ENCODE measurements at places on chromosomes 1 and 21. TPM values are rescaled to one million over a fixed set of nuclear protein-coding genes. Genes with fewer than 3 reads are reported as not detected.

The KRTAP12-2 gene
- not detected for total RNA-seq

DNA sequence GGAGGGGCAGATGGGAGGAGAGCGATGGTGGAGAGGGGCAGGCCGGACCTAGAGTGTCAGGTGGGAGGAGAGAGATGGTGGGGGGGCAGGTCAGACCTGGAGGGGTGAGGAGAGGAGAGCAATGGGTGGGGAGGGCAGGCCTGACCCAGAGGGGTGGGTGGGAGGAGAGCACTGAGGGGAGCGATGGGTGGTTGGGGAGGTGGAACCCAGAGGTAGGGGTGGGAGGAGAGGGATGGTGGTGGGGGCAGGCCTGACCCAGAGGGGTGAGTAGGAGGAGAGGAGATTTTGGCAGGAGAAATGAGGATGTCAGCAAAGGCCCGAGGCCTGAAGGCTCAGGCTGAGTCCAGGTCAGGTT is 157.3 kb upstream of the VAMP3 start:
- no peak for DNase-seq
- no peak overlapping the region for H3K27ac ChIP-seq
- no peaks in the 10 kb centered on the region for H3K4me1 ChIP-seq

GRCh38 chr21:38376693-38377092 is 119.9 kb downstream of the KCNJ15 start:
- H3K36me3 ChIP-seq, result no peaks in the 10 kb centered on the region
- peaks cover 4% of the 10 kb centered on the region for H3K27me3 ChIP-seq
- DNase-seq, result no peak
- no peak overlapping the region for H3K27ac ChIP-seq
- H3K4me1 ChIP-seq, result peaks cover 4% of the 10 kb centered on the region
- H3K4me3 ChIP-seq, result no peak overlapping the region

GRCh38 chr1:62841587-62842169 is 57.7 kb downstream of the ATG4C start:
- H3K4me3 ChIP-seq, result no peak overlapping the region
- no peaks in the 10 kb centered on the region for H3K36me3 ChIP-seq
- H3K27me3 ChIP-seq, result no peaks in the 10 kb centered on the region
- H3K4me1 ChIP-seq, result no peaks in the 10 kb centered on the region
- no peak for DNase-seq

- no peak overlapping the region for H3K4me3 ChIP-seq
- no peak for DNase-seq
- no peaks in the 10 kb centered on the region for H3K36me3 ChIP-seq
- H3K4me1 ChIP-seq, result no peaks in the 10 kb centered on the region
Observed at GRCh38 chr1:152501704-152502103, 8.9 kb upstream of the LCE5A start.

GRCh38 chr1:188343914-188344313 is 1515.2 kb downstream of the PLA2G4A start:
- no peak overlapping the region for H3K4me3 ChIP-seq
- H3K27ac ChIP-seq, result no peak overlapping the region

GRCh38 chr21:38060533-38060932 is 144.3 kb upstream of the KCNJ6 start:
- H3K27me3 ChIP-seq, result peaks cover 9% of the 10 kb centered on the region
- no peak for DNase-seq
- H3K27ac ChIP-seq, result no peak overlapping the region
- no peaks in the 10 kb centered on the region for H3K4me1 ChIP-seq
- H3K4me3 ChIP-seq, result no peak overlapping the region

The MEX3A gene
- total RNA-seq, result 0.79 TPM

- H3K27ac ChIP-seq, result no peak overlapping the region
- peaks cover 10% of the 10 kb centered on the region for H3K27me3 ChIP-seq
- H3K4me1 ChIP-seq, result peaks cover 2% of the 10 kb centered on the region
Observed at GRCh38 chr1:213444224-213444623, 393.2 kb downstream of the RPS6KC1 start.

The USP25 gene
- 35.8 TPM for total RNA-seq

- H3K27me3 ChIP-seq, result no peaks in the 10 kb centered on the region
- H3K27ac ChIP-seq, result no peak overlapping the region
- no peaks in the 10 kb centered on the region for H3K4me1 ChIP-seq
- H3K4me3 ChIP-seq, result no peak overlapping the region
- no peaks in the 10 kb centered on the region for H3K36me3 ChIP-seq
Observed at GRCh38 chr1:164804366-164804765, 245.4 kb downstream of the PBX1 start.

The NCMAP gene
- not detected for total RNA-seq

DNA sequence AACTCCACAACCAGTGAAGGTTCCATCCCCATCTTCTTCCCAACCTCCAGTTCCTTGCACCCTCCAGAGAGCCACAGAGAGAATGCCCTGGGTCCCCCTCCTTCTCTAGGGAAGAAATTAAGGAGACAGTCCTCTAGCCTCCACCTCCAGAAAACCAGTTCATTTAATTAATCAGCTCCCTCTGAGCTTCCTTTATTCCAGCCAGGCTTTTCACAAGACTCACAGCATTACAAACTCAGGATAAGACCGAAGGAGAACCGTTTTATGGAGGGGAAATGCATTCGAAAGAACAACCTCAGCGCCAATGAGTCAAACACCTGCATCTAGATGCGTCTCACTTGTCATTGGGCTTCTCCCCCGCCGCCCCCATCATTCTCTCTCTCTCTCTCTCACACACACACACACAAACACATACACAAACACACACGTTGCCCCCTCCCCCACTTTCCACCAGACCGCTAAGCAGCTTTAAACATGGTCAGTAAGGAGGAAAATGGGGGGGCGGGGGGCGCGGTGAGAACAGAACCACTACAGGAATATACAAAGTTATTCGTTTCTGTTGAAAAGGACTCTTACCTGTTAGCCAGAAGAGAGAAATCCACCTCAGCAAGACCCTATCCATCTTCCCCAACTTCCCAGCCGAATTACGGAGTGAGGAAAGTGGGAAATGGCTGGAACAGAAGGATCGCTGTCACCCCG is 544 bp downstream of the ILDR2 start:
- H3K4me1 ChIP-seq, result peaks cover 56% of the 10 kb centered on the region
- H3K27me3 ChIP-seq, result peaks cover 21% of the 10 kb centered on the region

The EIF4G3 gene
- 55.0 TPM for total RNA-seq

- H3K36me3 ChIP-seq, result no peaks in the 10 kb centered on the region
- H3K4me1 ChIP-seq, result no peaks in the 10 kb centered on the region
- no peak for DNase-seq
- peaks cover 27% of the 10 kb centered on the region for H3K27me3 ChIP-seq
- no peak overlapping the region for H3K4me3 ChIP-seq
- no peak overlapping the region for H3K27ac ChIP-seq
Observed at GRCh38 chr1:18289597-18289996, 182.0 kb downstream of the IGSF21 start.

DNA sequence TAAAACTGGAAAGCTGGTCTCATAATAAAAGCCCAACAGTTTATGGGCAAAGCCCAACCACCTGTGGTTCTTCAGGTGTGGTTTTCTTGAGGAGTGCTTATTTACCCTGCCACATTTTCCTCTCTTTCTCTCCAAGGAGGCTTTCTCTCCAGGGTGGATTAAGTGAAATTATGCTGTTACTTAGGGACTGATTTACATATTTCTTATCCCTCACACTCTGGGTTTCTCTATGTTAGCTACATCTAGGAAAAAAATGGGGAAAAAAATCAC is 4.8 kb downstream of the TBX19 start:
- peaks cover 2% of the 10 kb centered on the region for H3K36me3 ChIP-seq
- H3K4me3 ChIP-seq, result no peak overlapping the region
- no peak for DNase-seq
- H3K27ac ChIP-seq, result no peak overlapping the region

Measured in activated CD4-positive, alpha-beta T cell treated with anti-CD3 and anti-CD28 coated beads for 36 hours (primary cell).